Spleen (tissue), 13 donors: ENCODE measurements at places on chromosomes 1 and 21.

- no peak for DNase-seq
Observed at GRCh38 chr21:41808846-41809245, 42.0 kb upstream of the RIPK4 start.

DNA sequence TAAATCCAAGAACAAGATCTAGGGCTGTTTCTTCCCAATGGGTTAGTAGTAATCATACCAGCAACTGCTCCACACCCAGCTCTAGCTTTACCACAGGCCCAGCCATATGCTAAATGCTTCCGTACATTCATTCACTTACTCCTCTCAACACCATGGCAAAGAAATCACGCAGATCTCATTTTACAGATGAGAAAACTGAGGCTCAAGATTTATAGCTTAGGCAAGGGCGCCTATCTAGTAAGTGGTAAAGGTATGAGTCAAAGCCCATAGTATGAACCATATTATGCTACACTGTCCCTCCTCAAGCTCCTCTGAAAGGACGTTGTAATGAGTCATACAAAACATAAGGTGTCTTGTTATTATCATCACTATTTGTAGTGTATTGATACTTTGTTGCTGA, 82.2 kb downstream of the NIBAN1 start:
- DNase-seq: no peak

GRCh38 chr1:19643121-19643520, 990 bp upstream of the NBL1 start:
- DNase-seq: no peak

DNA sequence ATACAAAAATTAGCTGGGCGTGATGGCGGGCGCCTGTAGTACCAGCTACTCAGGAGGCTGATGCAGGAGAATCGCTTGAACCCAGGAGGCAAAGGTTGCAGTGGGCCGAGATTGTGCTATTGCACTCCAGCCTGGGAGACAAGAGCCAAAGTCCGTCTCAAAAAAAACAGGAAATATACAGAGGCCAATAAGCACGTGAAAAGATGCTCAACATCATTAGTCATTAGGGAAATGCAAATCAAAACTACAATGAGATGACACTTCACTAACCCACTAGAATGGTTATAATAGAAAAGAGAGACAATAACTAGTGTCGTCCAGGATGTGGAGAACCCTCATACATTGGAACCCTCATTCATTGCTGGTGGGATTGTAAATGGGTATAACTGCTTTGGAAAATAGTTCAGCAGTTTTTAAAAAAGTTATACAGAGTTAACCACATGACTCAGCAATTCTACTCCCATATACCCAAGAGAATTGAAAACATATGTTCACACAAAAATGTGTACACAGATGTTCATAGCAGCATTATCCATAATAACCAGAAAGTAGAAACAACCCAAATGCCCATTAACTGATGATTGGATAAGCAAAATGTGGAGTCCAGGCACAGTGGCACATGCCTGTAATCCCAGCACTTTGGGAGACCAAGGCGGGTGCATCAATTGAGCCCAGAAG, 6.4 kb upstream of the E2F2 start:
- no peak for DNase-seq

DNA sequence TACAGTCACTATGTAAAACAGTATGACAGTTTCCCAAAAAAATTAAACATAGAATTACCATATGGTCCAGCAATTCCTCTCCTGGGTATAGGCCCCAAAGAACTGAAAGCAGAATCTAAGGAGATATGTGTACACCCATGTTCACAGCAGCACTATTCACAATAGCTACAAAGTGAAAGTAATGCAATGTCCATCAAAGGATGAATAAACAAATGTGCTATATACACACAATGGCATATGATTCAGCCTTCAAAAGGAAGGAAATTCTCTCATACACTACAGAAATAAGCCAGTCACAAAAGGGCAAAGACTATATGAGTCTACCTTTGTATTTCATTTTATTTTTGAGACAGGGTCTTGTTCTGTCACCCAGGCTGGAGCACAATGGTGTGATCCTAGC, 120.4 kb downstream of the TOMM20 start:
- DNase-seq: no peak

GRCh38 chr1:184199438-184200085, 148.0 kb downstream of the TSEN15 start:
- no peak for DNase-seq

DNA sequence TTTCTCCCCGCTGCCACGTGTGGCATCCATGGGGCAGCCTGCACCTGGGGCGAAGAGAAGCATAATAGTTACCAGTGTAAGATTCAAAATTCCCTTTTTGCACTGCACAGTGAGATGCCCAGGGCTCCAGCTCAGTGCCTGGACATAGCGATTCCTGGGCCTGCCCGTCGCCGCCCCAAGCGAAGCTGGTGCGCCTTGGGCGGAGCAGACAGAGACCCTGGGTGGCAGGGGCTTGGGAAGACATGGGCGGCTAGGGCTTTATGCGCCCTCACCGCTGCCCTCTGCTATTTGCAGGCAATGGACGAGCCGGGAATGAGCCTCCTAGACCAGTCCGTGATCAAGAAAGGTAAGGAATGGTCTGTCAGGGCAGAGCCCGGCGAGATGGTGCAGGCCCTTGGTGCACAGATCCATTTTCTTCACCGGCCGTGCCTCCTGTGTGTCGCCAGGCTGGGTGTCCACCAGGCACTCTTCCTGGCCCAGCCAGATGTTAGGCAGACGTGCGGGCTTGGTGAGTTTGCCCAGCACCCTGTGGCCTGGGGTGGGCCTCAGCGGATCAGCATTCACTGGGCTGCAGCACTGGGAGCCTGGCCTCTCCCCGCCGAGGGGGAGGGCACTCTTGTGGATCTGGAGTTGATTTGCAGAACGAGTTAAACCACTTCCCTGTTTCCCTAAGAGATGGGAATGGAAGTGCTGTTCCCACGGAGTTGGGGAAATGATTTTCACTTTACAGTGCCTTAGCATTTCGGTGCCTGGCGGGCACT, 1.7 kb downstream of the TFAP2E start:
- DNase-seq: peak; percentile 59

DNA sequence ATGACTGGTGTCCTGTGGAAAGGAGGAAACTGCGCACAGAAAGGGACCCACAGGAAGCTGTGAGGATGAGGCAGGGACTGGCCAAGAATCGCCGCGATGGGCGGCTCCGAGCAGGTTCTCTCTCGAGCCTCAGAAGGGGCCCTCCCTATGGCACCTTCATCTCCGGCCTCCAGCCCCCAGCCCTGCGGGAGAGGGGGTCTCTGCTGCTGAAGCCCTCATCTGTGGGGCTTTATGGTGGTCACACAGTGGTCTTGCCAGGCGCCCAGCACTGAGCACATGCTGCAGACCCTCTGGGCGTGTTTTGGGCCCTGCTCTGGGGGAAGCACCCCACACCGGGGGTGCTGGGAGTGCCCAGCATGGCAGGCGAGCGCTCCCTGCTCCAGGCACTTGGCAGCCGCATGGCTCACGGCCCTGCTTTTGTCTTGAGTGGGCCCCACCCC, 86.6 kb upstream of the ACTRT2 start:
- peak; percentile 67 for DNase-seq

- DNase-seq: no peak
Observed at GRCh38 chr1:50973875-50974617, 4.0 kb downstream of the CDKN2C start.

GRCh38 chr1:15584489-15585363, at the start of gene AGMAT:
Gene AGMAT, minus strand, starts transcription at chr1:15585051. Its CDS starts 84 bp downstream, at chr1:15584967.
- peak; percentile 90 for DNase-seq

DNA sequence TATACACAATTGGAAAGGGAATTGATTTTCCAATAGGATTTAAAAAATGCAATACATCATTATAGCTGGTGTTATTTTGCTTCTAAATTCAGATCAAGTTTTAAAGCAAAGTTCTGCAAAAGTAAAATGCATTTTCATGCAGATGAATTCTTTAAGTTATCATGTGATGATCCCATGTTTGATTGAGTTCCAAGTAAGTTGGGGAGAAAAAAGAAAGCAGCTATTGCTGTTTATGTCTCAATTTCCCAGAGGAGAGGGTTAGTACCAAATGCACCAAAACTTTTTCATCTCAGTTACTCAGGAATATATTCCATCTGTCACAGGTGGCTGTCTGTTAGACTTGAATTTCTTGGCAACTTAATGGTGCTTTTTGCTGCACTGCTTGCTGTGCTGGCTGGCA, 29.7 kb downstream of the HSPA13 start:
- no peak for DNase-seq

DNA sequence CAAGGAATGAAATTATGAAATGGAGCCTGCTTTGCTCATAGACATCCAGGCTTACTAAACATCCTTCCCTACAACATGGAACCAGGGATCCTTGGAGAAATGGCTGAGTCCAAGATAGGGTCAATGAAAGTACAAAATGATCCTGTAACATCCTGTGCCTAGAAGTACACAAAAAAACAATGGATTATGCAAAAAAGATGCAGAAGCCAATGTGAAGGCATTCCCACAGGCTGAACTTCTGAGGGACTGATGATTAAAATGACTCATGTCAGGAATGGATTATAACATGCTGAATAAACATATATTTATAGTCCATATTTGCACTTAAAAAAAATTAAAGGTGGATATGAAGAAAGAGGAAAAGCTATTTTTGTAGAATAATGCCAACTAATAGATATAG, 10.4 kb upstream of the HOOK1 start:
- DNase-seq: no peak

DNA sequence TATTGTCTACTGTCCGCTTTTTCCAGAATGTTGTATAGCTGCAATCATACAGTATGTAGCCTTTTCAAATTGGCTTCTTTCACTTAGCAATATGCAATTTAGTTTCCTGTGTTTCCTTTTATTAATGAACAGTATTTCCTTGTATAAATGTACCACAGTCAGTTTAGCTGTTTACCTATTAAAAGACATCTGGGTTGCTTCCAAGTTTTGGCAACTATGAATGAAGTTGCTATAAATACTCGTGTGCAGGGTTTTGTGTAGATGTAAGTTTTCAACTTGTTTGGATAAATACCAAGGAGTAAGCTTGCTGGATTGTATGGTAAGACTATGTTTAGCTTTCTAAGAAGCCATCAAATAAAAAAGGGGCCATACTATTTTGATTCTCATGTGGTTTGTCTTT, 24.4 kb upstream of the KCNJ6 start:
- no peak for DNase-seq

GRCh38 chr1:213985209-213986019, 2.4 kb upstream of the PROX1 start:
- DNase-seq: no peak

GRCh38 chr1:71510725-71511124, 429.9 kb upstream of the ZRANB2 start:
- no peak for DNase-seq

GRCh38 chr1:152565115-152565514, 1.5 kb downstream of the LCE3E start:
- no peak for DNase-seq

DNA sequence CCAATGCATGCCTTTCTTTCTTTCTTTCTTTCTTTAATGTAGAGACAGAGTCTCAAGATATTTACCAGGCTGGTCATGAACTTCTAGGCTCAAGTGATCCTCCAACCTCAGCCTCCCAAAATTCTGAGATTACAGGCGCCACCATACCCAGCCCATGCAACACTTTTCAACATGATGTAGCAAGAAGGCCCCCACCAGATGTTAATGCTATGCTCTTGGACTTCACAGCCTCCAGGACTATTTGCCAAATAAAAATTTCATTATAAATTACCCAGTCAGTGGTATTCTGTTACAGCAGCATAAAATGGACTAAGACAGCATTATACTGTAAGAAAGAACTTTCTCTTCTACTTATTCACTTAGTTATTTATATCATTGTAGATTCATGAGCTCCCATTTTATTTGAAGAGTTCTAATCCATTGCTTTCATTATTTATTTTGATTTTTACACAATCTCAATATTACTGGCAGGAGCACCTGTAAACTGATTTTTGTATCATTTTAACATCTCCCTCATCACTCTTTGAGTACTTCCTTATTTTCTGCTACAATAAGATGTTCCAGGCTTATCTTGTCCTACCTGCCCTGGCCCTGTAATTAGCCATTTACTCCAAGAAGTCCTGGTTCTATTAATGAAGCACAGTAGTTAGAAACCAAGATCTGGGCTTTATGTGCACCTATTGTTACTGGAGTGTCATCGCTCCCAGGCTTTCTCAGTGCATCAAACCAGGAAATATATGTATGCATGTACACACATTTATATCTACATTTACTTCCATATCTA, 4.8 kb upstream of the RCSD1 start:
- no peak for DNase-seq

DNA sequence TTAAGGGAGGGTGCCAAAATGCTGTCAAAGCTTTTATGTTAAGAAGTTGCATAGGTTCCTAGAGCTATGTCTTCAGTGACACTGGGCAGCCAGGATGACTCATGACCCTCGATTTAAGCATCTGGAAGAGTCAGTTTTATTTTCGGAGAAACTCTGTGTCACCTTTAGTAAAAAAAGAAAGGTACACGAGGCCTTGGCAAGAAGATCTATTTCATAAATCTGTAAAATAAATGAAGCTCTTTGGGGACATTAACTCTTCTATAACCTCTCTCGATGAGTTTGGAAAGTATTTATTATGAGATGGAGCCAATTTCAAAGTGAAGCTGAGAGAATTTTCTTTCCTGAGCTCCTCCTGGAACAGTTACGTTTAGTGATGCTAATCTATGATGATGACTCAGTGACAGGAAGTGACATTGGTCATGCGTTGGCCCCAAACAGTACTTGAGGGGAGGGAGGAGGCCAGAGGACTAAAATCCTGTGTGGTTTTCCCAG, 156.5 kb downstream of the HLX start:
- DNase-seq: no peak

DNA sequence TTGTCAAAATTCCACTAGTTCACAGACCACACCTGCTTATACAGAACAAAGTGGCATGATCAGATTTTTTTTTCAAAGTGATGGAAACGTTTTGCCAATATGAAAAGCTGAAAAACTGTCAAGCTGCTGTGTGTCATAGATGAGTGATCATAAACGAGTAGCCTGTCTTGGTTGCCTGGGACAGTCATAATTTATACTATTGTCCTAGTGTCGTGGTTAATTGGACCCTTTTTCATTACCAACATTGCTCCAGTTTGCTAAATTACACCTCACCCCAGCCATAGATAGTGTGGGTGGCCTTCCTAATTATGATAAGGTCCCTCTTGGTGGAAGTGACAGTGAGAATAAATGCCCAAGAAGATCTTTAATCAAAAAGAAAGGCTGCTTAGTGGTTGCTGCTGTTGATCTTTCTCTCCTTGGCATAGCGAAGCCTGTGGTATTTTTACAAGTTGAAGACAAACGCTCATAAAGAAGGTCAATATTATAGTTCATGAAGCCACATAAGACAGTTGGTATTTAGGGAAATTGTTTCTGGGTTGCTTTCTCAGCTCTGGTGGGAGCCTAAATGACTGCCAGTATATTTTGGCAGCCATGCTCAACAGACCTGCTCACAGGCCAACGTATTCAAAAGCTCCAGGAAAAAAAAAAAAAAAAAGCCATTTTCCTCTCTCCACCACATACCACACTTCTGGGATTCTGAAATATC, 478.1 kb downstream of the PLA2G4A start:
- no peak for DNase-seq

GRCh38 chr1:231407547-231408396, 14.3 kb downstream of the EGLN1 start:
- no peak for DNase-seq

DNA sequence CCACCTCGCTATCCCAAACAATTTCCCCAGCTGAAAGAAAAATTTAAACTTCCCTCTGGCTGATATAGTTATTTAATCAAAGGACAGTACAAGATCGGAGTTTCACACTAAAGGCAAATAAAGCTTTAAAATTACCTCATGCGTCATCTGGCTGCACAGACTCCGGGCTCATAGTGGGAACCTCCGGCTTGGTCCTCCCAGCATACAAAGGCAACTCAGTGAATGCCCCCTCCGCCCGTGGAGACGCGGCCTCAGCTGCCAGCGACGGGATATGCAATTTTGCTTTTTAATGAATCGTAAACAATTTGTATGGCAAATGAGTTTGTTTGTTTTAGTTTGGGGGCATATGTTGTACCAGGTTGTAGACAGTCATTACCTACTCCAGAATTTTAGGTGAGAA, 214.6 kb upstream of the NFIA start:
- DNase-seq: no peak
